ENCODE measurements at places on chromosomes 6 and 20.

- peak; percentile 75 for DNase-seq
Observed at GRCh38 chr20:34581341-34582184, 23.0 kb downstream of the MAP1LC3A start.

- no peak for DNase-seq
Observed at GRCh38 chr20:18802012-18802634, 11.5 kb upstream of the SCP2D1 start.

GRCh38 chr6:14583826-14584225 is 466.3 kb downstream of the CD83 start:
- no peak for DNase-seq

- DNase-seq: no peak
Observed at GRCh38 chr6:142925575-142926110, 19.3 kb downstream of the HIVEP2 start.

- no peak for DNase-seq
Observed at GRCh38 chr6:157693867-157694266, 129.2 kb upstream of the SNX9 start.

GRCh38 chr6:13091192-13091591 is 237.1 kb downstream of the TBC1D7 start:
- DNase-seq: no peak

- DNase-seq: no peak
Observed at GRCh38 chr6:78460711-78461110, 406.6 kb upstream of the IRAK1BP1 start.

GRCh38 chr6:128882991-128883611 is at the start of gene LAMA2:
Gene LAMA2, plus strand, starts transcription at chr6:128883138. Its CDS starts 108 bp downstream, at chr6:128883246.
- DNase-seq: no peak

- no peak for DNase-seq
Observed at GRCh38 chr6:90500458-90500857, 86.4 kb downstream of the MAP3K7 start.

DNA sequence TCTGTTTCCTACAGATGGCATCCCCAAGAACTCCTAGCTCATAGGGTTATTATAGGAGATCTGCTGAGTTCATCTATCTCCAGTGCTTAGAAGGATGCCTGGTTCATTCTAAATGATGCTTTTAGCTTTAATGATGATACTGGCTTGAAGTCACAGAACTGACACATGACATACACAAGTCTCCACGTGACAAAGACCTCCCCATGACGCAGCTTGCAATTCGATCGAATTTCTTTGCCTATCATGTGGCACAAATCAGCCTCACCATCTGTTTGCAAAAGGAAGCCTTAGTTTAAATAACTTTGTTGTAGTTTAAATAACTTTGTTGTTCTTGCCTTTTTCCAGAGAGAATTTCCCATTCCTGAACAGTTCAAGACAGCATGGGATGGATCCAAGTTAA is 44.1 kb upstream of the FAM8A1 start:
- DNase-seq: no peak

- no peak for DNase-seq
Observed at GRCh38 chr6:158756126-158756525, 63.0 kb downstream of the EZR start.

GRCh38 chr20:21396599-21397340 is 556 bp downstream of the NKX2-4 start:
- no peak for DNase-seq

GRCh38 chr6:54878718-54879117 is 32.1 kb downstream of the FAM83B start:
- DNase-seq: no peak

GRCh38 chr6:85680388-85680787 is 37.7 kb upstream of the SYNCRIP start:
- no peak for DNase-seq

DNA sequence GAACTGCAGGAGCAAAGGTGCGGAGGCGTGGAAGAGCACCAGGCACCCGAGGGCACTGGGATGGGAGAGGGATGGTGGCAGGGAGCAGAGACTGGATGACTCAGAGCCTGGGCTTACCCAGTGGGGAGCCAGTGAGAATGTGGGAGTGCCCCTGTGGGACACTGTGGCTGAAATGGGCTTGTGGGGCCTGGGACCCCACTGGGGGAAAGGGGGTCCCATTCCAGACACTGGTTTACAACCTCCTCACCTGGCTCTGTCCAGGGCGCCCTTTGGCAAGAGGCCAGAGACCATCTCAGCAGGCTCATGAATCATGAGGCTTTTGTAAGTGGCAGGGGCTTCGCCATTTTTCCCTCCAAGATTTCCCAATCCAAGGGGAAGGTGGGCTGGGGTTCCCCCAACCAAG is 124.0 kb upstream of the MAFB start:
- no peak for DNase-seq

GRCh38 chr6:134421501-134421900 is 103.6 kb upstream of the SGK1 start:
- DNase-seq: no peak

DNA sequence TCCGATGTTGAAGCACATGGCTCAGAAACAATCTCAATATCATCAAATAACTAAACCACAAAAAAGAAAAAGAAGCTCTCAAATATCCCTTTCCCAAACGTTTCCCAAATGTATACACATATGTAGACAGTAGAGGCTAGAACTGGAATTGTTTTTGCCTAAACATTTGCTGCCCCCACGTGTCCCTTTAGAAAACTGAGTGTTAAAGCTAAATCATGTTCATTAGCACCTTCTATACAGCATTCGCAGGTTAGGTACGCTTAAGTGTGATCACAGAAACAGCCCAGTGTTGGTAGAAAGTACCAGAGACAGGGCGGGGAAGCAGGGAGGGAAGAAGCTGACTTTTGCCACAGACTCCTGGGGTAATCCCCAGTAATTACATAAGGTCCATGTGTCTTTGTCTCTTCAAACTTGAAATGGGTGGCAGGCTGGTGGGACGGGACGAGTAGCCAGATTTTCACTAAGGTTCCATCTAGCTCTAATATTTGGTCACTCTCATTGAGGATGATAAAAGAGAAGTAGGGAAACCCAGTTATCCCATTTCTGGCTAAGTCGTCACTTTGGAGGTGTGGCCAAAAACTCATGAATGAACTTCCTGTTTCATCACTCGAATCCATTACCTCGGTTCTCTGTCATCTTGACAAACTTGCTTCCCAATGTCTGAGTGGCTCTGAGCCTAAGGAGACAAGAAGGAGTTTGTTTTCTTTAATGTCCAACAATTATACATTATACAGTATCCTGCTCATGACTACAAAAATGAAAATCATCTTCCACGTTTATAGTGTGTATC is 15.0 kb upstream of the TFAP2A start:
- peak; percentile 40 for DNase-seq

GRCh38 chr6:125956506-125957390 is at the start of gene HINT3:
Gene HINT3, plus strand, starts transcription at chr6:125956770. Its CDS starts 208 bp downstream, at chr6:125956978.
- peak; percentile 98 for DNase-seq

DNA sequence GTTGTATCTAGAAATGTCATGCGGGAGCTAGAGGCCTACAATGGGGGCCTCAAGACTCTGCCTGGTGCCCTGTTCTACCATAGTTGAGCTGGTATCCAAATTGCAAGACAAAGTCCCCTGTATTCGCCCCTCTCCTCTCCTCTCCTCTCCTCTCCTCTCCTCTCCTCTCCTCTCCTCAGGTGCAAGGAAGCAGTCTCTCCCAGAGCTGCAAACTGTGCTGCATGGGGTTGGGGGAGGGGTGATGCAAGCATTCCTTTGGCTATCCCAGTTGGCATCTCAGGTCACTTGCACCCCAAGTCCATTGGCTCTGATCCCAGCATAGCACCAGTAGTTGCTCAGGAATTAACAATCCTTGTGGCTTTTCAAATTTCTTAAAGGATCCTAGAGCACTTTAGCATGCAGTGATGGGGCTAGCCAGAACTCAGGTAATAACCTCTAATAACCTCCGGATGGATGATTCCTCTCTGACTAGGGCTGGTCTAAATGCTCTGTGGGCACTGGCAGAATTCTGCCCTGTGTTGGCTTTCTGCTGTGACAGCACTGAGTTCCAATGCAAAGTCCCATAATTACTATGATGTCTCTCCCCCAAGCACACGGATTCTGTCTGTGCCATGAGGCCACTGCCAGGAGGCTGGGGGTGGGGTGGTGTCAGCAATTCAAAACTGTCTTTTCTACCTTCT is 35.3 kb downstream of the TAF11 start:
- DNase-seq: no peak

- no peak for DNase-seq
Observed at GRCh38 chr6:158706369-158706982, 56.6 kb downstream of the SYTL3 start.

GRCh38 chr6:11822346-11822745 is 43.7 kb upstream of the ADTRP start:
- no peak for DNase-seq

GRCh38 chr20:58522666-58523065 is 7.5 kb upstream of the APCDD1L start:
- no peak for DNase-seq

DNA sequence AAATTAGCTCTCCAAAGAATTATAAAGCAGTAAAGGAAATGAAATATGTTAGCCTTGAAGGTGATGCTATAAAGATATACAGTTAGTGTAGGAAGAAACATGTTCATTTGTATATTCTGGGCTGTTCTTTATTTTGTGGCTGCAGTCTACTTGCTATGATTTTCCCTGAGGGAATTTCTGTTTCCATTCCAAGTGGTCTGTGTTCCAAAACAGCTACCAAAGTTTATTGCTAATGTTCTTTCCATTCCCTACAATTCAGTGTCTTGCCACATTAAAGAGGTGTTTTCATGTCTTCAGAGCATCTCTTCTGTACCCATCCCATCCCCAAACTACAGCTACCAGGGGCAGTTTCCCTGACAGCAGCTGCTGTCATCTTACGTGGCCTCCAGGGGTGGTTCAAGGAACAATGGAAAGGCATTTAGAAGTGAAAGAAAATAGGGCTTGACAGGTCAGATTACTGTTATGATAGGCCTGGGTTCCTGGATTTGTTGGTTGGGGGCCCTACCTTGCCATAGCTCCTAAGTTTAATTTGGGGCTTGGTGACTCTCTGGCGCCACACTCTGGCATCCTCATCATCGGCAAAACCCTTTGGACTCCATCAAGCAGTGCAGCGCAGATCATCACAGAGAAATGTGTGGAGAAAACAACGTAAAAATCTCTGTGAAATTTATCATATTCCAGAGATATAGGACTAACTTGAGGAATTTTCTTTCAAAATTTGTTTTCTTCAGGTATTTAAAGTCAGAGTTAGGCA is 33.8 kb upstream of the AIG1 start:
- peak; percentile 33 for DNase-seq

DNA sequence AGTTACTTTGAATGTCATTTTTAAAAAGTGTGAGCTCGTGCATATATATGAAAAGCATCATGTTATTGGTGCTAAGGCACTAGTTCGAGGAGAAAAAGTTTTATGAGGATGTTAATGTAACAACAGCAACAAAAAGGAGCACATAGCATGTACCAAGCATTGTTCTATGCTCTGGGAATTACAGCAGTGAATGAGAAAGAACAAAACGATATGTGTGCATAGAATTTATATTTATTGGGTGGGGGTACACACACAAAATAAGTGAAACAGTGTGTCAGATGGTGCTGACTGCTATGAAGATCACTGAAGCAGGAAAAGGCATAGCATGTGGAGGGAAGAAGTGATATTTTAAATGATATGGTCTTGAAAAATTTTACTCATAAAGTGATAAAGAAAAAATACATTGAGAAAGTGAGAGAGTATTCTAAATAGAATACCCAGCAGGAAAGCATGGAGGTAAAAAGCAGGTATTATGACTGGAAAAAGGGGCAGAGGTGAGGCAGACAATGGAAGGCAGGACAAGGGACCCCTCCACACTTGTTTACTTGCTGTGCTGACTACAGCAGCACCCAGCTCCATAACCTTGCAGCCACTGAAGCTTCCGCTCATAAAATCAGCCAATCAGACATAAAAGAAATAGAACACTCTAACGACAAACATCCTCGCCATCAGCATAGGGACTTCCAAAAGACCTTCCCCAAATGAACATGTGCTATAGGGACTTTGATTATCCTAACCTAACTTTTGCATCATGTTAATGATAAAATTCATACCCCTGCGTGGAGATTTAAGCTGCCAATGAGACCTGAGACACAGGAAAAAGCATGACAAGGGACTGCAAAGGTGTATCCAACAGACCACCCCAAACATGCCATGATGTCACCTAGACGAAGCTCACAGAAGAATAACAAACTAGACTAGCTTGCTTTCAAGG is 119.9 kb downstream of the HFE start:
- DNase-seq: no peak

GRCh38 chr20:34998331-34998950 is 42.8 kb downstream of the MYH7B start:
- no peak for DNase-seq

GRCh38 chr20:24603454-24603853 is 134.0 kb downstream of the SYNDIG1 start:
- DNase-seq: no peak

GRCh38 chr6:163019926-163020325 is 292.2 kb downstream of the PACRG start:
- DNase-seq: no peak

- peak; percentile 27 for DNase-seq
Observed at GRCh38 chr6:138372711-138373463, 4.8 kb upstream of the SMIM28 start.

GRCh38 chr20:52150440-52151258 is 40.9 kb downstream of the ZFP64 start:
- DNase-seq: peak; percentile 47

DNA sequence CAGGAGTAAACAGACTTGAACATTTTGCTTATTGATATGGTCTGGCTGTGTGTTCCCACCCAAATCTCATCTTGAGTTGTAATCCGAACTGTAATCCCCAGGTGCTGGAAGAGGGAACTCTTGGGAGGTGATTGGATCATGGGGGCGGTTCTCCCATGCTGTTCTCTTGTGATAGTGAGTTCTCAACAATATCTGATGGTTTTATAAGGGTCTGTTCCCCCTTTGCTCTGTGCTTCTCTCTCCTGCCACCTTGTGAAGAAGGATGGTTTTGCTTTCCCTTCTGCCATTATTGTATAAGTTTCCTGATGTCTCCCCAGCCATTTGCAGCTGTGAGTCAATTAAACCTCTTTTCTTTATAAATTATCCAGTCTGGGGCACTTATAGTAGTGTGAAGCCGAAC is 40.0 kb downstream of the MYLIP start:
- peak; percentile 10 for DNase-seq

DNA sequence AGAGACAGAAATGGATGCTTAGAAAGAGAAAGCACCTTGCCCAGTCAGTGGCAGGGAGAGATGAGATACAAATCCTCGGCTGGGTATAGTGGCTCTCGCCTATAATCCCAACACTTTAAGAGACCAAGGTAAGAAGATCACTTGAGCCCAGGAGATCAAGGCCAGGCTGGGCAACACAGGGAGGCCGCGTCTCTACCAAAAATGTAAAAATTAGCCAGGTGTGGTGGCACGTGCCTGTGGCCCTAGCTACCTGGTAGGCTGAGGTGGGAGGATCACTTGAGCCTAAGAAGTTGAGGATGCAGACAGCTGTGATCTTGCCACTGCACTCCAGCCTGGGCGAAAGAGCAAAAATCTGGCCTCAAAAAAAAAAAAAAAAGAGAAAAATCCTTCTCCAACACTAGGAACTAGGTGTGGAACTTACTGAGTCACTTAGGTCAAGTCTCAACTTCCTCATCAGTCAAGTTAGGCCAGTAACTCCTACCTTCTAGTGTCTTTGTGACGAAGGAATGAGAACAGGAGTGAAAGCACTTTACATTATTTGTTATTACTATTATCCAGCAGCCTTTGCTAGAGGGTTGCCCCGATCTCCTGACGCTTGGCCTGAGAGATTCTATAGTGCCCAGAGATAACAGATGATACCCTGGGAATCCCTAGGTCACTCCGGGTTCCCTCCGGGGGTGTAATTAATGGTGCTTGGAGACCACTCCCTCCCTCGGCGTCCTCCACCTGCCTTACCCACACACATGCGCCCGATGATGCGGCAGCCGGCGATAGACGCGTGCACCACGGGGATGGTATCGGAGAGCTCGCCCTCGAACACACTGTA is 918 bp downstream of the EIF6 start:
- DNase-seq: no peak

All from activated CD4-positive, alpha-beta T cell treated with anti-CD3 and anti-CD28 coated beads, Interleukin-2, Interleukin-6, amounts not matched to agents 100 ng/mL and 50 ng/mL, durations not matched to agents 16 hours and 8 hours (primary cell).